ENCODE measurements at places on chromosomes 6 and 20. TPM values are rescaled to one million over a fixed set of nuclear protein-coding genes. Genes with fewer than 3 reads are reported as not detected.

TRIM15 gene
- not detected for total RNA-seq

TCP11 gene
- not detected for total RNA-seq

IRF4 gene
- 409 TPM for total RNA-seq

ARFGEF2 gene
- 22.7 TPM for total RNA-seq

DNA sequence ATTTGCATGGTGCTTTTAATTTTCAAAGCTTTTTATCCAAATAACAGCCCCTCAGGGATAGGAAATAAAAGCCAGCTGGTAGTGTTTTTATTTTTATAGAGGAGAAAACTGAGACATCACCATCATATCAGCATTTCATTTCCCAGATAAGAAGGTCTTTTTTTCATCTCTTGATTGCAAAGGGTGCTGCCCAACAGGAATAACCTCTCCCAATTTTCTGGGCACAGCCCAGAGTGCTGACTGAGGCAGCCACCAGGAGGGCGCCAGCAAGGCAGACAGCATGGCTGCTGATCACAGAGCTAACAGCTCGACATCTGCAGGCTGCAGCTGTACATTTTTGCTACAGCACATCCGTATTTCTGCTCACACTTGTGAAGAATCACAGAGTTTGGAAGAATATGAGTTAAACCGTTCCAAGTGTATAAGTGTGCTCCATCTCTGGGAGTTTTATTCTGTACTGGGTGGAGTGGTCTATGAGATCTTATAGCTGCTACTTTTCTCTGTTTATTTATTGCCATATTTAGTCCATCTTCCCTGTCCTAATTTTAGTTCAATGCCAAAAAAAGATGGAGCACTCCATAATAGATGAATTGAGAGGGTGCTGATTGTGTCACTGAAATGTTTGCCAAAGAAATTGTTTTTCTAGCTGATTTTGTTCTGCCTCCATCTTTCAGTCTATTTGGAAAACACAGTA is 85.5 kb upstream of the C20orf144 start:
- DNase-seq, result no peak

GRCh38 chr6:47428746-47429664 is 48.6 kb upstream of the CD2AP start:
- DNase-seq, result no peak

GRCh38 chr6:5007531-5007930 is 3.7 kb upstream of the RPP40 start:
- no peak for DNase-seq

- DNase-seq, result no peak
These were observed 68.0 kb downstream of the CYP39A1 start for GRCh38 chr6:46584586-46584985.

DNA sequence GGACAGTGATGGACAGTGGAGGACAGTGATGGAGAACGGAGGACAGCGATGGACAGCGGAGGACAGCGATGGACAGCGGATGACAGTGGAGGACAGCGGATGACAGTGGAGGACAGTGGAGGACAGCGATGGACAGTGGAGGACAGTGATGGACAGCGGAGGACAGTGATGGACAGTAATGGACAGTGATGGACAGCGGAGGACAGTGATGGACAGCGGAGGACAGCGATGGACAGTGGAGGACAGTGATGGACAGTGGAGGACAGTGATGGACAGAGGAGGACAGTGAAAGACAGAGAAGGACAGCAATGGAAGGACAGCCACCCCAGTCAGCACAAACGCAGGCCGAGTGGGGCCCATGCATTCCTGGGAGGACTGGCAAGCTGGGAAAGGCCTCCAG is 3.4 kb upstream of the NKAIN4 start:
- no peak for DNase-seq

- no peak for DNase-seq
These were observed 1.3 kb downstream of the EPHA7 start for GRCh38 chr6:93418033-93418407.

DNA sequence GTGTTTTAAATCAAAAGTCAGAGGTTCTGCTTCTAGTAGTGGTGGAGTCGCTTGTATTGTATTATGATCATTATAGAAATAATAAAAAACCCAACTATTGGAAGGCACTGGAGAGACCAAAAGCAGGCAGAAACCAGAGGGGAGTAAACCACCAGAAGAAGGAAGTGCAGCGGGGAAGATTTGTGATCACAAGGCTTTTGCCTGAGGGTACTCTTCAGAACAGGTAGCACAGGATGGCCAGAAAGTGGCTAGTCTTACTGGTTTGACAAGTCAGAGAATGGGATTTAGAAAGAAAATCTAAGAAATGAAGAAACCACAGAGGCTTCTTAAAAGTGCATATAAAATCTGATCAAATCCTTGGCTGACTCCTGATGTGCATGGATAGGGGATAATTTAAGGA is 24.0 kb downstream of the MAPK13 start:
- no peak for DNase-seq

GRCh38 chr6:156345700-156346099 is 431.5 kb upstream of the ARID1B start:
- peak; percentile 11 for DNase-seq

- DNase-seq, result peak; percentile 66
These were observed 224.8 kb upstream of the MARCKS start for GRCh38 chr6:113632220-113632864.

DNA sequence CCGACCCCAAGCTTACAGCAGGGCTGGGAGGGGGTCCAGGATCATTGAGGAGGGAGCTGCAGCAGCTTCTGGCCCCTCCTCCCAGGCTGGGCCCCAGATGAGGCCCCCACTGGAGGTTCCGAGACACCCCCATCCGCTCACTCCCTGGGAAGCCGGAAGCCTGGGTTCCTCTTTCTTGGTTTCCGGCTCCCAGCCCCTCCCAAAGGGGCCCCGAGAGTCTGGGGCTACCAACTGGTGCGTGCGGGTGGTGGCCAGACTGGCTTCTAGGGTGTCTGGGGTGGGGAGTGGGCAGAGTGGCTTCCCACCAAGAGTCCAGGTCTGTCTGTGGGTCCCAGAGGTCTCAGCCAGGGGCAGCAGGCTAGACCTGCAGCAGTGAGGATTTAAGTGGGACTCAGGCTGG is 2.2 kb downstream of the RGS19 start:
- DNase-seq, result peak; percentile 70

- DNase-seq, result no peak
These were observed 250.8 kb downstream of the LAMA2 start for GRCh38 chr6:129133770-129134192.

- DNase-seq, result no peak
These were observed 11.8 kb downstream of the GSTA4 start for GRCh38 chr6:52983159-52983848.

DNA sequence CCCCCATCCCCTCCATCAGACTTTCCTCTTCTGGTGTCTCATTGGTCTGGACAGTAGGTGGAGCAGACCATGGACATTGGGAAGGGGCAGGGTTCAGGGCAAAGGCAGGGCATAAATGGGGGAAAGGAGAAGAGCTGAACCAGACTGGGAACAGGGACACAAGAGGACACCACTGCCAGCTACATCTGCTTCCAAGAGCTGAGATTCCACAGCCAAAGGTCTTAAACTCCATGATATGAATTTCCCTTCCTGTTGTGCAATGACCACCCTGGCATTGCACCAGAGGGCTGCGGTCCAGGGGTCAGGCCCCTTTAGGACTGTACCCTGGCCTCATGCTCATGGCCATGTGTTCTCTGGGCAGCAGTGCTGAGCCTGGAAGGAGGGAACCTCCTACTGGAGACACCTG is 137.9 kb downstream of the MAFB start:
- DNase-seq, result no peak

DNA sequence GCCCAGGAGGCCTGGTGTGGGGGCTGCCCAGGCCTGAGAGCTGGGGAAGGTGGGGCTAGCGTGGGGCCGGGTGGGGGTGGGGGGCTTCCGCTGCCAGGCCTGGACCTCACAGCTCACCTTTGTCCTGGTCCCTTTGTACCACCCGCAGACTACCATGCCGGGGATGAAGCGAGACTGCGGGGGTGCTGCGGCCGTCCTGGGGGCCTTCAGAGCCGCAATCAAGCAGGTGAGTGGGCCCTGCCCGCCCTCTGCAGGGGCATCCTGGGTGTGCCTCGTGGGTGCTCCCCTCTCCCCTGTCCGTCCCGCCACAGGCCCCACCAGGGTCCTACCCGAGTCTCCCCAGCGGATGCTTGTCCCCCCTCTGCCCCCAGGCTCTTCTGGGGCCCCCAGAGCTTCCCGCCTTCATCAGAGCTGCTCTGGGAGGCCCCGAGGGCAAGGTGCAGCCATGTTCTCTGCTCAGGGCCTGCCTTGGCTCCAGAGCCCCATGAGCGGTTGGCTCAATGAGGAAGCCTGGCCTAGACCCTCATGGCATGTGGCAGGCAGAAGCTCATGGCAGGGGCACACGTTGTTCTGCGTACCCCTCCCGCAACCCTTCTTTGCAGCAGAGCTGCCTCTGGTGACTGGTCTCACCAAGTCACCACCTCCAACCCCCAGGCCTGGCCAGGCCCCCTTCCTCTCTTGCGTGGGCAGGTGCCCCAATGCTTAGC is 14.5 kb downstream of the NPEPL1 start:
- DNase-seq, result no peak

- DNase-seq, result no peak
These were observed 142.1 kb downstream of the DTNBP1 start for GRCh38 chr6:15520626-15521203.

Measured in activated CD8-positive, alpha-beta T cell treated with anti-CD3 and anti-CD28 coated beads for 36 hours (primary cell).